CD8-positive, alpha-beta memory T cell (primary cell): ENCODE measurements at places on chromosomes 3 and 15.

GRCh38 chr3:71502066-71502625 is 81.4 kb downstream of the FOXP1 start:
- no peak for DNase-seq

- DNase-seq: no peak
Observed at GRCh38 chr3:109137761-109138160, 1.2 kb downstream of the C3orf85 start.

DNA sequence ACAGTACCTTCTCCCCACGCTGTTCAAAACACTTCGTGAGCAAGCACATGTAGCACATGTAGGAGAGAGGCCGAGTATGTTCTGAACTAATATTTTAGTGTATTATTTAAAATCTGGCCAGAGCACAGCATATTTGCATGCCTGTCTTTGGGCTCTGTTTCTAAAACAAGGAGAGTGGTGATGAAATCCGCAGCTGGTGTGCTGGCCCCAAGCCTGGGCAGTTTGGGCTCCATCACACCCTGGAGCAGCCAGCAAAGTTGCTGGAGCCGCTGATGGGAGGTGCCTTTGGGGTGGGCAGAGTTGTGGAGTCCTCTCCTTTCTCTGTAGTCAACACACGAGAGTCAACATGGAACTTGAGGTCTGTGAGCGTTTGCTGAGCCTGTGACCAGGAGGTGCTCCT is 116.6 kb downstream of the SLCO3A1 start:
- DNase-seq: no peak

- peak; percentile 49 for DNase-seq
Observed at GRCh38 chr3:156643729-156644389, 30.5 kb upstream of the TIPARP start.

DNA sequence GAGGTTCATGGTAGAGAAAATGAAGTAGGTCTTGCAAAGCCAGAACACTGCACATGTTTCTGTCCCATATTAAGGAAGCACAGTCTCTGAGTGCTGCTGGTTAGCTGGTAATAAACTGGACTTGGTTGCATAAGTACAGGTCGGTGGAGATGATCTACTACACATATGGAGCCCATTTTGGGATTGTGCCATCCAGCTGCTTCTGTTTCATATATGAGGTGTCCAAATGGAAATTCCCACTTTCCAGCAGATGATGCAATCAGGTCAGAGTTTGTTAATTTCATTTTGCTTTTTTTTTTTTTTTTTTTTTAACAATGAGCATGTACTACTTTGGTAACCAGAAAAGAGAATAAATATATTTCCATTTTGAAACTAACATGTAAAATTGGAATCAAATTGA is 122.6 kb downstream of the SATB1 start:
- no peak for DNase-seq

DNA sequence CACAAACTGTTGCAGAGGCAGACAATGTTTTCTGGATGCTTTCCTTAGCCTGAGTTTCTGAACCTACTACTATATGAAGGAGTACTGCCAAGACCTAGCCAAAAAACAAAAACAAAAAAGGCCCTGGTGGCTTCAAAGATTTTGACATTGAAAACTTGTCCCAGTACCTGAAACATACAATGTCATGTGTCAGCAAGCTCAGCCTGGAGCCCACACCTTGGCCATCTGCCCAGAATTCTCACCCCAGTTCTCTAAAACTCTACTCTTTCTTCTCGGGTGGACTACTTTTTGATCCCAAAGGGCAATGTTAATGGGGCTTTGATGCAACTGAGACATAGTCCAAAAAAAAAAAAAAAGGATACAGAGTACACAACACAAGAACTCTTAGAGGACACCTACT is 81.4 kb downstream of the FAM174B start:
- no peak for DNase-seq

DNA sequence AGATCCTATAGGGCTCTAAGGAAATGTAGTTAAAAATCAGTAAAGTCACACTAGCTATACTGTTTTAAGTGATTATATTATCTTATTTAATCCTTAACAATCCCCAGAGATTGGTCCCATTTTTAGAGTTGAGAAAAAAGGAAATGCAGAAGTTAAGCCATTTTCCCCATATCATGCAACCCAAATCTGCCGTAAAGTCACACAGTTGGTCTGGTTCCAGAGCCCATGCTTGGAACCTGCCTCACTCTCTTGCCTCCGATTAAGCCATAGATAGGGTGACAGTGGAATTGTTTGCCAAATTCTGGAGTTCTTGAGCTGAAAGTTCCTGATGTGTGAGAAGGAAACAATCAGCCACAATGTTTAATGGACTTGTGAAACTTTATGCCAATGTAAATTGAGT is 2.3 kb upstream of the P2RY13 start:
- no peak for DNase-seq

DNA sequence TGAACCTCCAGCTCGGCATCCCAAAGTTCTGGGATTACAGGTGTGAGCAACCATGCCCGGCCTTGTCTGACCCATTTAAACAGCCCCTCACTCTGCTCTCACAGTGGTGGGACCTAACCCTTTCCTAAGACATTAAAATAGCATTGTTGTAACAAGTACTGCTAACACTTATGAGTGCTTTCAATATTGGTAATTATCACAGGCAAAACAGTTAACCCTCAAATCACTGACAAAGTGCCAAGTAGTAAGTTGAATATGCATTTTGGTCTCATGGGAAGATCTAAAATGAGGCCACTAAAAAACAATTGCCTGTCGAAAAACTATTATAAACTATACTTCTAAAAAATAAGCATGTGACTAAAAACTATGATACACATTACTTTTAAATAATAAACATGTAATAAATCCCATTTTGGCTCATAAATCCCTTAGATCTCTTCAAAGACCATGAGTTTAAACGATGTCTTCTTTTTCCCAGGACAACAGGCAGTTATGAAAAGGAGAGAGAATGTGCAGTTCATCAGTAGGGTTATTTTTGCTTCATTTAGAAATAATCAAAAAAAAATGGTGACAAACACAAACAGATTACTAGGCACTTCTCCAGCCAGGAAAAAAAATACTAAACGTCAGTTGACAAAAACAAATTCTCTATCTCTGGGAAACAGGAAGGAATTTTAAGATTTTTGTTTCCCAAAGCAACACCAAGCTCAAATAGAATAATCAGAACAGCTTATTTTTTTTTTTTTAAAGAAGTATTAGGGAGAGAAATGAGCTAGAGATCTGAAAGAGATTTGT is 95.4 kb downstream of the RFTN1 start:
- no peak for DNase-seq

GRCh38 chr15:65723876-65724275 is 68.2 kb downstream of the DENND4A start:
- no peak for DNase-seq

- no peak for DNase-seq
Observed at GRCh38 chr15:36407647-36408046, 171.8 kb upstream of the CDIN1 start.

GRCh38 chr3:132343018-132343612 is 25.9 kb downstream of the ACP3 start:
- DNase-seq: no peak

- DNase-seq: no peak
Observed at GRCh38 chr3:192174283-192174682, 553.1 kb downstream of the FGF12 start.

DNA sequence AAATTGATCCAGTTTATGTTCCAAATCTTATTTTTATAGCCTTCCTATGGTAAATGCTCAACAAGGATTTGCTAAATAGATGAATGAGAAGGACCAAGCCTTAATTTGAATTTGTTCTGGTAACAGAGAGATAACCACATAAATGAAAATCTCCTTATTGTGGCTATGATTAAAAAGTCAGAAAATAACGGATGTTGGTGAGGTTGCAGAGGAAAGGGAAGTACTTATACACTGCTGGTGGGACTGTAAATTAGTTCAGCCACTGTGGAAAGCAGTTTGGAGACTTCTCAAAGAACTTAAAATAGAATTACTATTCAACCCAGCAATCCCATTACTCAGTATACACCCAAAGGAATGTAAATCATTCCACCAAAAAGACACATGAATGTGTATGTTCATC is 26.2 kb downstream of the AAGAB start:
- DNase-seq: no peak

- DNase-seq: no peak
Observed at GRCh38 chr15:52745326-52746161, 44.6 kb downstream of the ONECUT1 start.

GRCh38 chr3:182235504-182235903 is 523.8 kb downstream of the SOX2 start:
- no peak for DNase-seq

GRCh38 chr3:53753518-53754183 is 92.6 kb downstream of the CHDH start:
- DNase-seq: no peak

DNA sequence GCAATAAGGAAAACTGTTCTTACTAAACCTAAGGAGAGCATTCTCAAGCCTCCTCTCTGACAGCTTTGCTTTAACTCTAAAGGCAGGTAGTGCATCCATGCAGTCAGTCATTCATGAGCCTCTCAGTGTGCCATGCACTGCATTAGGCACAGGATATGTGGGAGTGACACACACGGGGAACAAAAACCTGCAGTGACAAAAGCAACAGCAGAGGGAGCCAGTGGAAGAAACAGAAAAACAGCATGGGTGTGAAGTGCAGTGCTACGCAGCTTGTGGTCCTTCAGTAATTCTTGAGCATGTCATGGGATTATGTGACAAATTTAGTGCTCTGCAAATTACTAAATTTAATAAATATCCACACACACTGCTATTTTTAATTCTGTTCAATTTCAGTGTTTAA is 230.7 kb downstream of the BBX start:
- DNase-seq: no peak

- DNase-seq: no peak
Observed at GRCh38 chr15:83545804-83546511, 98.8 kb downstream of the SH3GL3 start.

DNA sequence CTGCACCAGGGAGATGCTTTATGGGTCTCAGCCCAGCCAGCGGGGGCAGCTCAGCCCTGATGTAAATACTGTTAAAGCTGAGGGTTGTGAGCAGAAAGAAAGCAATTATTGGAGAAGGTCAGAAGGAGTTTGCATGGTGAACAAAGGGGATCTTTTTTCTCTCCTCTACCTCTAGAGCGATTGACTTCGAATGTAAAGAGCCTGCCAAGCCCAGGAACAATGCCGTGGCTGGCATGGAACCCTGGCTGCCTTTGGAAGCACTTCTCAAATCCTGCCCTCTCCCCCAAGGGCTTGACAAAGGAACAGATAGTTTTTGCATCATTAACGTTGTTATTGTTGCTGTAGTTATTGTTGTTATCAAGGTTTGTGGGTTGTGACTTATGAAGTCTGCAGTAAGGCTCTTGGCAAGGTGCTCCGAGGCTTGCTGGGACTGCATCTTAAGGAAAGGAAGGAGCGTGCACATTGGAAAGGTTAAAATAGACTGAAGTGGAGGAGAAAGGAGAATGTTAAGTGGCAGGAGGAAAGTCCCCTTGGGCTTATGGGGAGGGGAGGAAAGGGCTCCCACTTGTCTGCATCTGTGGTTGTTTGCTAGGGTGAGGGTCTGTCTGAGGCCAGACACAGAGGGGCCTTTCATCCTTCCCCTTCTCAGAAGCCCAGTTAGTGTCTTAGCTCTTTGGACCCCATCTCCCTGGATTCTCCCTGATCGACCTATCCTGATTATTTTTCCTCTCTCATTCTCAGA is 16.7 kb downstream of the PDIA5 start:
- no peak for DNase-seq

DNA sequence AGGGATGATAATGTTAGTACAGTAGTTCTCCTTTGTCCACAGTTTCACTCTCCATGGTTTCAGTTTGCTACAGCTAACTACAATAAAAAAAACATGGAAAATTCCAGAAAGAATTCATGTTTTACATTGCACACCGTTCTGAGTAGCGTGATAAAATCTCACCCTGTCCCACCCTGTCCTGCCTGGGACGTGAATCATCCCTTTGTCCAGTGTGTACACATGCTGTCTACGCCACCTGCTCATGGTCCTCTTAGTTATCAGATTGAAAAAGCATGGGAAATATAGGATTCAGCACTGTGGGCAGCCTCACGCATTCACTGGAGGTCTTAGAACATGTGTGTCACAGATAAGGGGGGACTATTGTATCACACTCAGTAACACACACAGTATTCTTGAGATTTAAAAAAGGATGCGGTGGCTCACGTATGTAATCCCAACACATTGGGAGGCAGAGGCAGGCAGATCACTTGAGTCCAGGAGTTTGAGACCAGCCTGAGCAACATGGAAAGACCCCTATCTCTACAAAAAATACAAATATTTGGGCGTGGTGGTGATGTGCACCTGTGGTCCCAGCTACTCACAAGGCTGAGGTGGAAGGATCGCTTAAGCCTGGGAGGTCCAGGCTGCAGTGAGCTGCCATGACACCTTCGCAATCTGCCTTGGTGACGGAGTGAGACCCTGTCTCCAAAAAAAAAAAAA is 8.7 kb upstream of the FLNB start:
- no peak for DNase-seq

- no peak for DNase-seq
Observed at GRCh38 chr15:89321521-89322410, 12.9 kb downstream of the POLG start.

DNA sequence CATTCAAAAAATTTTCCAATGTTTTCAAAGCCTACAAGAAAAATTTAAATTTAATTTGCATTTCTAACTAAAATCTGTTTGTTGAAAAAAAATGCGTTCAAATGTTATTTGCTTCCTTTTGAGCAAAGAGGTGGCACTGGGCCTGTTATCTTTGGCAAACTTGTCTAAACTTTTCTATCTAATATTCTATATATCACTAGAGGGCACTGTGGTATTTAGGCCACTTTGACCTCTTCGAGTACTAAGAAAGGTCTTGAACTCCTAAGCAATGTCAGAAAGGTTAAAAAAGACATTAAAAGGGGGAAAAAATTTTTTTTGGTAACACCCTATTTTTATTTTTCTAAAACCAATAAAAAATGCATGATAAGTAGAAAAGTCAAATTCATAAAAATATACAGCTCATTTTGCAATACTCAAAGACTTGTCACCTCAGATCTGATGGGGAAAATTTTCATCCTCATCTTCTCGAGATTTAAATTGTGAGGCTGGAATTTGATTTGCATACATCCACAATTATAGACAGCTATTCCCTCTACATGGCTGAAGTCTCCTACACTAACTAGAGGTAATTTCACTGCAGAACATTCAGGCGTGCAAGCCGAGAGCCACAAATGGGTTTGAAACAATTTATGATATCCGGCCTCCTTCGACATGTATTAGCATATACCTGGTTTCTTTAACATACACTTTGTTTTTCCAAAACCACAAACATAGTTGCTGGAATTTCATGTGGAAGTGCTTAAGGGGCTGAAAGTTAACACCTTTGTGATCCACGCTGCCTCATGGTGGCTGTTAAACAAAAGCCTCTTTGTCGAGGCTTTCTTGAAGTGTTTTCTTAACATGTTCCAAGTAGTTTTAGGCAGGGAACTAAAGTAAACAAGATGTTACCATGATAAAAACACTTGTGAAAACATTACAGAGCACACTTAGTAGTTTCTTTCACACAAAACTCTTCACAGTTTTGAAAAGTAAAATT is 576.4 kb downstream of the FOXP1 start:
- DNase-seq: peak; percentile 35

- no peak for DNase-seq
Observed at GRCh38 chr15:99393641-99394040, 142.4 kb downstream of the LRRC28 start.

GRCh38 chr3:129613367-129613740 is 6.9 kb upstream of the PLXND1 start:
- no peak for DNase-seq
